ENCODE measurements at places on chromosomes 4 and X.
A peak's percentile ranks its signal among the peaks of the same experiment; 100 is the strongest.

DNA sequence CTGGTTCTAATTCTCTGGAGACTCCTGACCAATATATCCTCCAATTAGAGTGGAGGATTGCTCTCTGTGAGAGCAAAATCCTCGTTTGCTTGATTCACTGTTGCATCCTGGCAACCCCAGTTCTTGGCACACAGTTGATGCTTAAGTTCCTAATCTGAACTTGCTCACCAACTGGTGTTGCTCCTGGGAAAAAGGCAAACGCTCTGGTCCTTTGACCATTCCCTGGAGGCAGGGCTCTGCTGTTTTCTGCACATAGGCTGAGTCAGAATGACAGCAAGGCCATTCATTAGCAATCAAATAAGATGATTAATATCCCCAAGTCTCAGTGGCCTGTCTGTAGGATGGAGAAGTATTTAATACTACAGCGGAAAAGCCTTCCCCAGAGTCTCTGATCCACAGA lies 172.7 kb upstream of the TBC1D9 start:
- DNase-seq = peak; percentile 53

GRCh38 chrX:8288590-8288989 lies 117.5 kb upstream of the VCX2 start:
- DNase-seq = no peak

DNA sequence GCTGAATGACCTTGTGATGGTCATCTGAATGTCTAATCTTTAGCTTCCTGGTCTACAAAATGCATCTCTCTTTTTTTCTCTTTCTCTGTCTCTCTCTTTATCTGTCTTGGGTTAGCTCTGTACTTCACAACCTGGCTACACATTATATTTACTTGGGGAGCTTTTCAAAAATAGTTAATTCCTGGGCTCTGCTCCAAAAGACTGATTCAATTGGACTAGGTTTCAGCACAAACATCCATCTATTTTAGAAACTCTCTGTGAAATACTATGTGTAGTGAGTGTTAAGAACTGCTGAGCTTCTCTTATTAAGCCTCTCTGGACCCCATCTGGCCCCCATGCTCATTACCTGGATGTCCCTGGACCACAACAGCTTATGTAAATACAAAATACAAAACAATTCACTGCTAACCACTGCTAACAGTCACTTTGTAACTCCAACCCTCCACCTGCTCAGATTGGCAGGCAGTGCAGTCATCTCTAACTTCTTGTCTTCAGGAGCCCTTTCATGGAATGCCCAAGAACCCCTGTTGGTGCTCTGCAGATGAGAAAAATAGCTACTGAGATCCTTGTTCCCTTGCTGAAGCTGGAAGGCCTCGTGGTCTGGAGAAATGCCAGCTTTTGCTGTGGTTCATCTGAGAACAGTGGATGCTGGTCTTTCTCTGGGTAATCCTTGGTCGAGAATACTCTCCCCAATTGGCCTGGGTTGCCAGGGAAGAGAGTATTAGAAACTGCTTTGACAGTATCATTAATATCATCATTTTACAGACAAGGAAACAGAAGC lies 14.8 kb upstream of the BOD1L1 start:
- DNase-seq = no peak

- DNase-seq = no peak
Observed at GRCh38 chr4:154082760-154083535, 294.1 kb upstream of the SFRP2 start.

- DNase-seq = no peak
Observed at GRCh38 chr4:87409420-87409939, 12.9 kb upstream of the NUDT9 start.

- no peak for DNase-seq
Observed at GRCh38 chr4:7532043-7532442, 97.3 kb upstream of the PSAPL1 start.

DNA sequence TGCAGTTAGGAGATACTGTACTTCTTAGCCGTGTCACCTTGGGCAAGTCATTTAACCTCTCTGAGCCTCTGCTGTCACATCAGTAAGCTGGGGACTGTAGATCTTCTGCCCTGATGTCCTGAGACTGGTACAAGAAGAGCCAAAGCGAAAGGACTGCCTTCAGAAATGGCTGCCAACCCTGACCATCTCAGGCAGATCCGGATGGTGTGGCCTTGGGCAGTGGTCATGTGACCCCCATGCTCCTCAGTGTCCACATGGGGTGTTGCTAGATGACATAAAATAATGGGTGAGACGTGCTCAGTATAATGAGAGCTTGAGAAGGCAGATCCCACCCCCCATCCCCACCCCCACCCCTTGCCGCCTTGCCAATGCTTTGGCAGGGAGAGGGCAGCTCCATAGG lies 60.4 kb upstream of the MTM1 start:
- no peak for DNase-seq

- DNase-seq = no peak
Observed at GRCh38 chr4:39750216-39750615, 52.3 kb downstream of the UBE2K start.

DNA sequence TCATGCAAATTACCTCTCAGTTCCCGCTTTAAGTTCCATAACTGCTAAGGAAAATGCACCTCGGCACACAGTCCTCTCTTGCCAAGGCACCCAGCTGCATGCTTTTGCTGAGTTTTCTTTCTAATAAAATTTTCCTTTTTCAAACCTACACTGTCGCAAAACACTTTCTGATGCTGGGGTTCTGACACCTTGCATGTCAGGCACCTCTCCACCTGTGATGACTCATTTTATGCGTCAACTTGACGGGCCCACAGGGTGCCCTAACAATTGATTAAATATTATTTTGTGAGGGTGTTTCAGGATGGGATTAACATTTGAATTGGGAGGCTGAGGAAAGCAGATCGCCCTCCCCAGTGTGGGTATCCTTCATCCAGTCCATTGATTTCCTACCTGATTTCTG lies 291.0 kb upstream of the STS start:
- no peak for DNase-seq

DNA sequence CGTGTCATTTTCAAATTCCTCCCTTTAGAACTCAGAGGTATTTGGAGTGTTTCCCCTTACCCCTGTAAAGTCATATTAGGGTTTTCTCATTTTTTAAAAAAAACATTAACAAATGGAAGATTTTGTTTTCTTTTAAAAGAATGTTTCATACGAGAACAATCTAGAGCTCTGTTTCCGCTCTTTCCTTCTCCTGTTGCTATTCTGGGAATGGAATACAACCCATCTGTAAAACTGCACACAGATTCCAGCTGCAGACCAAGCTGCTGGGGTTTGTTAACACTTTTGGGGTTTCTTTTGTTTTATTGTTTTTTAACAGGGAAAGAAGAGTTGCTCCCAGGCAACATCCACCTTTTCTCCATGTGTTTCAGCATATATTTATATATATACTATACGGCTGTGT lies 61.3 kb downstream of the HCCS start:
- DNase-seq = no peak

DNA sequence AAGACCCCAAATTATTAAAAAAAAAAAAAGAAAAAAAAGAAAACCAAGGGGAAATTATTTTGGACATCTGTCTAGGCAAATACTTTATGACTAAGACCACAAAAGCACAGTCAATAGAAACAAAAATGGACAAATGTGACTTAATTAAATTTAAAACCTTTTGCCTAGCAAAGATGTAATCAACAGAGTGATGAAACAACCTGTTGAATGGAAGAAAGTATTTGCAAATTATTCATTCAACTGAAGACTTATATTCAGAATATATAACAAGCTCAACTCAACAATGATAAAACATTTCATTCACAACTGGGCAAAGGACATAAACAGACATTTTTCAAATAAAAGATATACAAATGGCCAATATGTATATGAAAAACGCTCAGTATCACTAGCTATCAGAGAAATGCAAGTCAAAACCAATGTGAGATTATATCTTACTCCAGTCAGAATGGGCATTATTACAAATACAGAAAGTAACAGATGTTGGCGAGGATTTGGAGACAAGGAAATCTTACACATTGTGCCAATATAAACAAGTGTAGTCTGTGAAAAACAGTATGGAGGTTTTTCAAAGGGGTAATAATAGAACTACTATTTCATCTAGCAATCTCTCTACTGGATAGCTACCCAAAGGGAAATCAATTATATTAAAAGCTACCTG lies 67.1 kb downstream of the FAAH2 start:
- DNase-seq = no peak

DNA sequence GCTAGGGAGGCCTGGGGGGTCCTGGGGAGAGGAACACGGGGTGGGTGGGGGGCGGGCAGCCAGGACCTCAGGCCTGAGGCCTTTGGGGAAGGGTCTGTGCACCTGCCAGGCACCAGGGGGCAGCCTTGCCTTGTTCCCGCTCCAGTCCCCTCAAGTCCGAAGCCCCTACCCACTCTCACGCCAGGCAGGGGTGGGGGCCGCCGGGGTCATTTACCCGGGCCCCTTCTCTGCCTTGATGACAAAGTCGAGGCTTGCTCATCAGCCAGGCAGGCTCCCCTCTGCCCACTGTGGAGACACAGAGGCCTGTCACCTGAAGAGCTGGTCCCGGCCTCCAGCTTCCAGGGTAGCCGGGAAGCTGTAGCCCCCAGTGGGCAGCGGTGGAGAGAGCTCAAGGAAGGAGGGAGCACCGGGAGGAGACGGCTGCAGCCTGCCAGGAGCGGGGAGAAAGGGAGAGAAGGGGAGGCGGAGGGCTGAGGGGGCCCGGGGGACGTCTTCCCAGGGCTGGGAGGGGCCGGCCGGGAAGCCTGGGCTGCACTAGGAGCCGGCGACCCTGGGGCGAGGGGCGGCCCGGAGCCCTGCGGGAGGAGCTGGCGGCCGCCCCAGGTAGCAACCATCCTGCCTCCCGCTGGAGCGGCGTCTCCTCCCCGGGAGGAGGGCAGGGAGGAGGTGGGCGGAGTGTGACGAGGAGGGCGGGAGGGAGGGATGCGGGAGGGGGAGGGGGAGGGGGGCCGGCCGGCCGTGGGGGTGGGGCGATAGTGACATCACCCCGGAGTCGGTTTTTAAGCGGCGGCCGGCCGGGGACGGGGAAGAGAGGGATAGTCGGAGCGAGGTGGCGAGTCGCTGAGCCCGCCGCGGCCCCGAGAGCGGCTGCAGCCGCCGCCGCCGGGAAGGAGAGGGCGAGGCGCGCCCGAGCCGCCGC lies at the start of gene SLC6A8:
Gene SLC6A8 (plus strand): TSS at position 806 of the 919 bp plus-strand sequence. CDS start 649 bp downstream, outside the sequence.
- DNase-seq = no peak

DNA sequence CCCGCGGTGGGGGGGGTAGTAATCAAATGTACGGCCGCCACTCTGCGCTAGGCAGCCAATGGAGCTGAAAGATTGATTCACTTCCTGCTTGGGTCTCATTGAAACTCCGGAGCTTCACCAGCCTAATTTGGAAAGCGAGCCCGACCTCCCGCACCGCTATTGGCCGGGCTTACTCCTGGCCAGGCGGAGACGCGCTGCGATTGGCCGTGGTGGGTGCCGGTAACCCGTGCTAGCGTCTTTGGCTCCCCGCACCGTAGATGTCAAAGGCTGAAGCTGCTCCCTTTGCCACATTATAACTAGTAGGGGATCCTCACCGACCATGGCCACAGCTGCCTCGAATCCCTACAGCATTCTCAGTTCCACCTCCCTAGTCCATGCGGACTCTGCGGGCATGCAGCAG lies at the start of gene POU3F4:
Gene POU3F4 (plus strand): TSS at position 285 of the 400 bp plus-strand sequence. CDS start 35 bp downstream, at position 320.
- DNase-seq = no peak

DNA sequence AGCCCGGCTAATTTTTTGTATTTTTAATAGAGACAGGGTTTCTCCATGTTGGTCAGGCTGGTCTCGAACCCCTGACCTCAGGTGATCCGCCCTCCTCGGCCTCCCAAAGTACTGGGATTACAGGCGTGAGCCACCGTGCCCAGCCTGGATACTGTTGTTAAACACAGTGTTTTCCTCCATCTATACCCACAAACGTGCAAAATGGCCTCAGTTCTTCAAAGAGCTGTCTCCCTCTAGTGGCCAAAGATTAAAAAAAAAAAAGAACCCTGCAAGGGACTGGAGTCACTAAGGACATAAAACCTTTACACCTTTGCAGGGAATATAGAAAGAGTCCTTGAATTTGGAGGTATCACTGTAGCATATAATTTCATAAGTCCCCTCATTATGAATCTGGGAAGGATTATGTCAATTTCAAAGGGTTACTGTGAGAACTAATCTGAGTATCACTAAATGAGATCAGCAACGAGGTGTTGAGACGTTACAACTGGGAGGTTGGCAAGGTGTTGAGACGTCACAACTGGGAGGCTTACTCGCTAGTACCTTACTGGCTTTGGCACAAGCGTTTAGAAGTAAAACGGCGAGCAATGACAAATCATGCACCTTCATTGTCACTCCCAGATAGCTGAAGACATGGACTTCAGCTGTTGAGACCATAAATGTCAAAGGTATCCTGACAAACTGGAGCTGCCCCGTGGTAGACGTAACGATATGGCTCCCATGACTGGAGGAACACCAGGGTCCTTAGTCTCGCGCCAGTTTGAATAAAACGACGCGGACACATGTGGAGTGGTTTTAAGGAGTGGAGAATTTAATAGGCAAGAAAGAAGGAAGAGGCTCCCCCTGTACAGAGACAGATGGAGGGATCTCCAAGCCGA lies 33.4 kb upstream of the ENPP6 start:
- no peak for DNase-seq

GRCh38 chr4:53712408-53713020 lies 121.2 kb upstream of the LNX1 start:
- DNase-seq = no peak

- no peak for DNase-seq
Observed at GRCh38 chr4:140497747-140498636, at the start of gene MGAT4D. Gene MGAT4D (minus strand): TSS chr4:140498293. CDS start chr4:140498222, 71 bp downstream.

DNA sequence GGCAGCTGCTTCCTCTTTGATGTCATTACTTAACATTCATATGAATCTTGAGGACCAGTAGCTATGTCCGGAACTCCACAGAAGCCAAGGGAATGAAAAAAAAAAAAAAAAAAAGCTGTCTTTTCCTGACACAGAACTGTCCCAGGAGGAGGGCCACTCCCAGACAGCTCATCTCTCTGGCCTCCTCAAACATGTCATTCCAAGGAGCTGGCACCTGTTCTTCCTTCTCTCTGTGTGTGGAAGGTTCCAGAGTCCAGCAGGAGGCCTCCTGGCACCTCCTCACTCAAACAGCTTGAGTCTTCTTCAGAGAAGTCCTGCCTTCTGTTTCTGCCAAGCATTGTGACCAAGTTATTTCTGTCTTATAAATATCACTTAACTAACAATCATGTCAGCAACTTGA lies 458.5 kb downstream of the AFF2 start:
- no peak for DNase-seq

DNA sequence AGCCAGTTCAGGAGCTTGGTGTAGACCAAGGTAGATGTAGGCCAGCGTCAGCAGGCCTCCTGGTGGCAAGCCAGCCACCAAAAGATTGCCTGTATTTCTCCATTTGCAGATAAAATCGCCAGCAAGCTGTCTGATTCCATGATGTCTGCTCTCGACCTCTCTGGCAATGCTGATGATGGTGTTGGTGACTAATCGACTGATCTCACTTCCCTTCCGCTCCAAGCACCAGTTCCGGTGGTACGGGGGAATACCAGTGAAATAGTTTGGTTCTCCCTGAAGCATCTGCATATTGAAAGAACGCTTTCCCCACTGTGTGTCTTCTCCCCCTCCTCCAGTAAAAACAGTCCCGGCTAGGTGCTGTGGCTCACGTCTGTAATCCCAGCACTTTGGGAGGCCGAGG lies 30.4 kb downstream of the GNL3L start:
- DNase-seq = no peak
